COR-L47 (cell line): ENCODE measurements at places on chromosomes 13 and 19.
A peak's percentile ranks its signal among the peaks of the same experiment; 100 is the strongest.

GRCh38 chr13:102830646-102831045 is 15.2 kb upstream of the ERCC5 start:
- no peak for DNase-seq

DNA sequence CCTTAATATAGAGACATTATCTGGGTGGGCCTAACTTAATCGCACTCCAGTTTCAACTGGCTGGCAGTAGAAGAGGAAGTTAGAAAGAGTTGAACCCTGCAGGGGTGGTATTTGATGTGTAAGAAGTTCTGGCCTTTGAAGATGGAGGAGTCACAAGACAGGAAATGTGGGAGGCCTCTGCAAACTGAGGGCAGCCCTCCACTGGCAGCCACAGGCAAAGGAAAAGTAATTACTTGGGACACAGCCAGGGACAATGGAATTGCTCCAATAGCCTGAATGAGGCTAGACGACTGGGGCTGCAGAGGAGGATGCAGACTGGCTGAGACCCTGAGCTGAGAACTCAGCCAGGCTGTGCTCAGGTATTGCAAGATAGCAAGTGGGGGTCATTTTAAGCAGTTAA is 703.3 kb upstream of the ARGLU1 start:
- peak; percentile 78 for DNase-seq

- no peak for DNase-seq
Observed at GRCh38 chr13:51776179-51776578, 27.8 kb downstream of the DHRS12 start.

DNA sequence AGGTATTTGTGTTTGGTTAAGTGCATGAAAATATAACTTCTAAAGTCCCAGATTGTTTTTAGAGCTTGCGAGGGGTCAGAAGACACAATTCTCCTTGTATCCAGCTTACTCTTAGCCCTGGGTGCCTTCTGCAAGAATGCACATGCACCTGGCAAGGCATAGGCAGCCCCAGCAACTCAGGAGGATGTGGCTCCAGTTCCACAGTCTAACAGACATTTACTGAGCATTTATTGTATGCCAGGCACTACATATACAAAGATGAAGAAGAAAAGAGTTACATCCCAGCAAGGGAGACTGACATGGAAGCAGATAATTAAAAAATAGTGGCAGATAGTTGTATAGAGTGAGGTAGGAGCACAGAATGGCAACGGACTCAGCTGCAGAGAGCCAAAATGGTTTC is 101.1 kb upstream of the FRY start:
- DNase-seq = no peak

GRCh38 chr13:109869312-109870237 is 83.2 kb upstream of the IRS2 start:
- DNase-seq = peak; percentile 88

- DNase-seq = no peak
Observed at GRCh38 chr13:45747071-45747470, 45.0 kb downstream of the CBY2 start.

DNA sequence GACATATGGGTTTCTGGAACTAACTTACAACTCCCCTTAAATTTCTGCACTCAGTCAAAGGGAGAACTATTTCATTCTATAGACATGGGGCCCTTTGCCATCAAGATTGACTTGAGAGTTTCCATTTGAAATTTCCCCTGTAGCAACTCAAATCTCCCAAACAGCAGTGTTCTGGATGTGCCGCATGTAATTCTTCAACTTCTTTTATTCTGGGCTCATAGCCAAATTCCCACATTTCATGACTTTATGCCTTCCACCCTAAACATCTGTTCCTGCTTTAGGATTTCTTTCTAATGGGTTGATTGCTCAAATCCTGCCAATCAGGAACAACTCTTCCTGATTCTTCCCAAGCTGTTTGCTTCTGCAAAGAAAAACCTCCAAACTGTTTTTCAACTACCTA is 336.0 kb downstream of the TBC1D4 start:
- no peak for DNase-seq

GRCh38 chr19:8245869-8246835 is 37.0 kb downstream of the CERS4 start:
- no peak for DNase-seq

DNA sequence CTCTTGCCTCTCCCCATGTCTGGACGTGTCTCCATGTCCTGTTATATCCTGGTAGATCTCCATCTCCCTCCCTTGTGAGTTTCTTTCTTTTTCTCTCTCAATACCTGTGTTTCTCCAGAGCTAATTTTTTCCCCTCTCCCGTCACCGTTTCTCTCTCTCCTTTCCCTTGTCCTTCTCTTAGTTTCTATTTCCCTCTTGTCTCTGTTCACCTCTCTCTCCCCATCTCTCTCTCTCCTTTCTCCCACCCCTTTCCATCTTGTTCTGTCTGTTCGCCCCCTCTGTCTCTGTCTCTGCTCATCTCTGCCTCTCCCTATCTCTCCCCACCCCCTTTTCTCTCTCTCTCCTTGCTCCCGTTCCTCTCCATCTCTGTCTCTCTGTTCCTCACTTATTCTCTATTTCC is 13.0 kb downstream of the SLC8A2 start:
- DNase-seq = no peak

GRCh38 chr13:50463719-50464118 is 379.8 kb downstream of the DLEU7 start:
- DNase-seq = no peak

DNA sequence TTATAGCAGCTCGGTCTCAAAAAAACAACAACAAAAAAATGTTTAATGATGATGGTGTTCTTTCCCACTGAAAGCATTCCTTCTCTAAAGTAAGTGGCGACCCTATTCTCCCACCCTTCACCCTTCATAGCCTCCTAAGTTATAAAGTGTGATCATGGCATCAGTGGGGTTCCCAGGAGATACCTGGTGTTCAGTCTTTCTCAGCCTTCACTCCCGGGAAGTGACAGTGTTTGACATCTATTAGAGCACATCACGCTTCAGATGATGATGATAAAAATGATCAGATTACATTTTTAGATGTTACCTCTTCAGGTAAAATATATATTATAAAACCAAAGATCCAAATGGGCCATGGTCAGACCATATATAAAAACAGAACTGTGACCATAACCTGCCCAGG is 51.0 kb downstream of the TGDS start:
- no peak for DNase-seq
